Osteoblast (primary cell): ENCODE measurements at places on chromosomes 16 and 17. TPM values are rescaled to one million over a fixed set of nuclear protein-coding genes. Genes with fewer than 3 reads are reported as not detected.
A peak's percentile ranks its signal among the peaks of the same experiment; 100 is the strongest.

Gene EVPLL
- not detected in 2 replicates for total RNA-seq

Gene CCDC200
- not detected in 2 replicates for total RNA-seq

Gene SEPTIN1
- total RNA-seq: 0.29 TPM in 1 of 2 replicates, not detected in the other

DNA sequence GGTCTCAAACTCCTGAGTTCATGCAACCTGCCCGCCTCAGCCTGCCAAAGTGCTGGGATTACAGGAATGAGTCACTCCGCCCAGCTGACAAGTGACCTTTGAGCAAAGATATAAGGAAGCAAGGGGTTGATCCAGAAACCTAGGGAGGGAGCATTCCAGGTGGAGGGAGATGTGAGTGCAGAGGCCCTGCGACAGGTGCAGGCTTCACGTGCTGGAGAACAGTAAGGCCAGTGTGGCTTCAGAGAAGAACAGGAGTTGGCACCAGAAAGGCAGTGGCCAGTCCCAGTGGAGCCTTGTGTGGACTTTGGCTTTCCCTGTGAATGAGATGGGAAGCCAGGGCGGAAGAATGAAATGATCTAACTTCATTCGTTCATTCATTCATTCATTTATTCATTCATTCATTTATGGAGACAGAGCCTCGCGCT is 73.6 kb upstream of the HAS3 start:
- DNase-seq: no peak

- DNase-seq: no peak
Observed at GRCh38 chr17:63156986-63157385, 191.0 kb downstream of the TANC2 start.

DNA sequence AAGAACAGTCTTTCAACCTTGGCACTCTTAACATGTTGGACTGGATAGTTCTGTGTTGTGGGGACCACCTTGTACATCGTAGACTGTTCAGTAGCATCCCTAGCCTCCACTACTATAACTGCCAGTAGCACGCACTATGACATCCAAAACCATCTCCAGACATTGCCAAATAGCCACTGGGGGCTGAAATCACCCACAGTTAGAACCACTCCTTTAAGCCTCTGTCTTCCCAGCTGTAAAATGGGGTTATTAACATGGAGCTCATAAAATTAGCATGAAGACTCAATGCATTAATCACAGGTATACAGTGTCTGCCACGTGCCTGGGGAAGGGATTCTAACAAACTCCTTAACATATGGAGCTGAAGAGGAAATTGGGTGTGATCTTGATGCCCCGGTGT is 49.7 kb downstream of the LYRM1 start:
- DNase-seq: no peak

DNA sequence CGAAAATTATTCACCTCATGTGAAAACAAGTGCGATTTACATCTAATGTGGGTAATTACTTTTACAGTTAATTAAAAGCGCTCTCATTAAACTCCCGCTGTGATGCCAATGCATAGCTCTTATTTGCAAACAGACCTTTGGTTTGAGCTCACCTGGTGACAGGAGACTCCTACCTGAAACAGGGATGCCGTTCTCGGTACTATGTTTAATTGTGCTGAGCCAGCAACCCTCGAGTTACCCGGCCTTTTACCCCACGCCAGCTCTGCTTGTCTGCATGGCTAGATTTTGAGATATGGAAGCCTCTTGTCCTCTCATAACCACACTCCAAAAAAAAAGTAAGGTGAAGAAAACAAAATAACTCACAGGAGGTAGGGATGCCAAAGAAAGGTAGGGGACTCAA is 690.4 kb upstream of the RBFOX1 start:
- no peak for DNase-seq

- DNase-seq: no peak
Observed at GRCh38 chr16:85524365-85524629, 88.8 kb upstream of the GSE1 start.

DNA sequence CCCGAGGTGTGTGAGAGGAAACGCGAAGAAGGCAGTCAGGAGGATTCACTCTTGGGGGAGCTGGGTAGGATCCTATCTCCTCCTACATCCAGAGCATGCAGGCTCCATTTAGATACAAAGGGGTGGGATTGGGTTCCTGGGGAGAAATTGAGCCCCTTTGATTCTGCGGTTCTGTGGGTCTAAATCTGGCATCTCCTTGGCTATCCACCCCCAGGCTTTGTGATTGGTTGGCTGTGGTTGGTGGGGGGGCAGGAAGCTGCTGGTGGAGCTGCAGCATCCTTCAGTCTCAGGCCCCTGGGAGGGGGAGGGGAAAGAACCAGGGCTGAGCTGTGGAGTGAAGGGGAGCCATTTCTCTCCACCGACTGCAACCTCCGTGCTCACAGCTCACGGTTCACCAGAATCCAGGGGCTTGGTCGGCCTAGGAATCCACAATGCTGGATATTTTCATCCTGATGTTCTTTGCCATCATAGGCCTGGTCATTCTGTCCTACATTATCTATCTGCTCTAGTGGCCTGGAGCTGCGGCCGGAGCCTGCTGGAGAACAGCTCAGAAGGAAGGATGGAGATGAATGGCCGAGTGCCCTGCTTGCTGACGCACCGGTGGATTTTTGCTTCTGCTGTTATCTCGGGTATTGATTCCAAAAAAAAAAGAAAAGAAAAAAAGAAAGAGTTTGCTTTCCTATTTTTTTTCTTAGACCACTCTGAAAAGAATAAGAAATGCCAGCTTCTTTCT is at the start of gene LASP1NB:
Gene LASP1NB, plus strand, starts transcription at position 352 of the 733 bp plus-strand sequence.
- peak; percentile 76 for DNase-seq

GRCh38 chr17:58277802-58278595 is 2.7 kb downstream of the MPO start:
- DNase-seq: peak; percentile 77
